LNCaP clone FGC (cell line): ENCODE measurements at places on chromosomes 11 and 22.

- no peak for DNase-seq
Observed at GRCh38 chr11:199782-200181, 6.9 kb downstream of the SCGB1C1 start.

GRCh38 chr11:19615341-19616183, 97.1 kb upstream of the NAV2 start:
- DNase-seq: no peak

- DNase-seq: no peak
Observed at GRCh38 chr11:5694642-5695041, 5.1 kb downstream of the TRIM22 start.

GRCh38 chr22:42475122-42475521, 42.9 kb upstream of the NFAM1 start:
- no peak for DNase-seq

DNA sequence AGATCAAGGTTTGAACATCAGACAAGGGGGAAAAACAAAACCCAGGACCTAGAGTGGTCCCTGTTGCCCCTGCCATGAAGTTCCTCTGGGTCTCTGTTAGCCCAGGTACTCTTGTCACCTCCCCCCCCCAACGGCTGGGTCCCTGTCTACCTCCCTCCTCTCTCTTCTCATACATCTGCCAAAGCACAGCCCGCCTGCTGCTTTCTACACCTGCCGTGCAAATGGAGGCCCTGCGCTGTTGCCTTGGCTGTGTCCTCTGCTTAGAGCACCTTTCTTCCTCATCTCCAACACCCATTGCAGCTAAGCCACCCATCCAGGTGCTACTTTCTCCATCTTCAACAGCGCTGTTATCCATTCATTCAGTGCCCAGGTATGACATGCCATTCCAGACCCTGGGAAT, 99.2 kb downstream of the TP53I11 start:
- no peak for DNase-seq

DNA sequence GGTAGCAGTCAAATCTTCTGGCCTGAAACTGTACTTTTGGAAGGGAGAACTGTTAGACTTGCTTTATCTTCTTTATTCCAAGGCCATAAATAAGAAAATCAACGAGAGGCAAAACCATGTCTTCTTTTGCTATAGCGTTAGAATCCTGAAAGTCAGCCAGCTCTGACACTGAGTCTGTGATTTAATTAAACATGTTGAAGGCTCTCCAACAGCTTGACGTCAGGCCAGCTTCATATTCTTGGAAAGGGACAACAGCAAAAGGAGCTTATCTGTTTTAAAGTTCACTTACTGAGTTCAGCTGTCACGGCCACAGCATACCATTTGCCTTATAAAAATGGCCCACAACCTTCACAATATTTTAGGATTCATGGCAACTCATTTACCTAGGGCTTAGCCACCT, 131.0 kb upstream of the LDLRAD3 start:
- no peak for DNase-seq

DNA sequence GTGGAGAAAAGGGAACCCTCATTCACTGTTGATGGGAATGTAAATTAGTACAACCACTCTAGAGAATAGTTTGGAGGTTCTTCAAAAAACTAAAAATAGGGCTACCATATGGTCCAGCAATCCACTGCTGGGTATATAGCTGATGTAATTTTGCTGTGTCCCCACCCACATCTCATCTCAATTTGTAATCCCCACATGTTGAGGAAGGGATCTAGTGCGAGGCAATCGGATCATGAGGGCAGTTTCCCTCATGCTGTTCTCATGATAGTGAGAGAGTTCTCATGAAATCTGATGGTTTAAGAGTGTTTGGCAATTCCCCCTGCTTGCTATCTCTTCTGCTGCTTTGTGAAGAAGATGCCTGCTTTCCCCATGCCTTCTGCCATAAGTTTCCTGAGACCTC, 17.1 kb upstream of the OR52M1 start:
- DNase-seq: no peak

GRCh38 chr11:11969380-11970215, 38.8 kb downstream of the DKK3 start:
- no peak for DNase-seq

DNA sequence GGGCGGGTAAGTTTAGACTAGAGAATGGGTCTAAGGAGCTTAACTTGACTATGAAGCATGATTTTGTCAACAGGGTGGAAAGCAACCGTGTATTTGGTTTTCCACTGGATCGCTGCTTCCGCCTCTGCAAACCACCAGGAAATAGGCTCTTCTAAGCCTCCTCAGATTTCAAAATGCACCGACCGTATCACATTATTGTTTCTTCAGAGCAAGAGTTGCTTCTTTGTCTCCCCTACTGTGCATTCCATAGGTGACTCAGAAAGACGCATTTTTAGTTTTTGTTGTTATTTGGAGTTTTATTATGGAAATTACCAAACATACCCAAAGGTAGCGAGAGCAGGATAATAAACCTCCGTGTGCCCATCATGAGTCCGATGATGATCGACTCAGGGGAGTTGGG, 64.3 kb upstream of the RASD2 start:
- no peak for DNase-seq

GRCh38 chr11:129972611-129973010, 30.0 kb downstream of the PRDM10 start:
- DNase-seq: no peak

DNA sequence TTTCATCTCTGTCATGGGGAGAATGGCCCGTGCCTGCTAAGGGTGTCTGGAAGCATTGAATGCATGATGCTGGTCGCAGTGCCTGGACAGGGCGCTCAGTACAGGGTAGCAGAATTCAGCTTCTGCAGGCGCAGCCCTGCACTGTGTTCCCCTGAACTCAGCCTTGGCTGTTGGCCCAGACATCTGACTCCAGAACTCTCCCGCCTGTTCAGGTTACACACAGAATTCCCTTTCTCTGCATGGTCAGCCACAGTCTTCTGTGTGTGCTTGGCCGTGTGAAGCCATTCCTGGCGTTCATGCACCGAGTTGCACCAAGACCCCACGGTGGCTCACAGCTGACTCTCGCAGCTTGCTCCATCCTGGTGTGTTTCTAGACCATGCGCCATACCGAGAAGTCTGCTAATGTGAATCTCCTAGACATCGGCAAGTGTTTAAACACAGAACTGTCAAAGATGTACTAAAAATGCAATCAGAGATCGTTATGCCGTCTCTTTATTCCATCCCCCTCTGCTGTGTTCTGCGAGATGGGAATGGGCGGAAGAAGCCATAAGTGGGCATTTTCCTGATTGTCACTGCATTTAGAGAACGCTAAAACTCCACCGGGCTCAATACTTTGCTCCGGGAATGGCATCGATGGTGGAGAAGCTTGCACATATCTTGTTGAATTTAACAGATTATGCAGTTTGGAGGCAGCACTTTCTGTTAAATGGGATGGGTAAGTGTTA, 55.6 kb downstream of the MPPED1 start:
- DNase-seq: no peak

GRCh38 chr22:22882033-22882717, 5.4 kb upstream of the IGLL5 start:
- no peak for DNase-seq

- no peak for DNase-seq
Observed at GRCh38 chr22:47409539-47410275, 647.3 kb downstream of the TBC1D22A start.

- no peak for DNase-seq
Observed at GRCh38 chr11:43250309-43250708, 61.5 kb upstream of the API5 start.

DNA sequence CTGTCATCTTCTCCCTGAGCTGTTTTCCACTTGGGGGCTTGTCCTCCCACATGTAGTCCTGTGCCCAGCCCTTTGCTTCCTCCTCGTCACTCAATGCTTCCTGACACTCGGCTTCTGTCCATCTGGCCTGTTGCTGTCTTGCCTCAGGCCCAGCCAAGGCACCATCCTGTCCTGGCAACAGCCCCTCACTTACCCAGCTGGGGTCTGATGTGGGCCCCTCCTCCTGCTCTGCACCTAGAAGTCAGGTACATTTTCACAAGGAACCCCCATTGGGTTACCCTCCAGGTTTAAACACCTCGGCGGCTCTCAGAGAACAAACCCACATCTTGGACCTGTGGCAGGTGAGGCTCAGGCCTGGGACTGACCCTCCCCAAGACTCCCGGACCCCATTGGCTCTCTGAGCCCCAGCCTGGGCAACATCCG, 784.8 kb downstream of the TBC1D22A start:
- DNase-seq: no peak

DNA sequence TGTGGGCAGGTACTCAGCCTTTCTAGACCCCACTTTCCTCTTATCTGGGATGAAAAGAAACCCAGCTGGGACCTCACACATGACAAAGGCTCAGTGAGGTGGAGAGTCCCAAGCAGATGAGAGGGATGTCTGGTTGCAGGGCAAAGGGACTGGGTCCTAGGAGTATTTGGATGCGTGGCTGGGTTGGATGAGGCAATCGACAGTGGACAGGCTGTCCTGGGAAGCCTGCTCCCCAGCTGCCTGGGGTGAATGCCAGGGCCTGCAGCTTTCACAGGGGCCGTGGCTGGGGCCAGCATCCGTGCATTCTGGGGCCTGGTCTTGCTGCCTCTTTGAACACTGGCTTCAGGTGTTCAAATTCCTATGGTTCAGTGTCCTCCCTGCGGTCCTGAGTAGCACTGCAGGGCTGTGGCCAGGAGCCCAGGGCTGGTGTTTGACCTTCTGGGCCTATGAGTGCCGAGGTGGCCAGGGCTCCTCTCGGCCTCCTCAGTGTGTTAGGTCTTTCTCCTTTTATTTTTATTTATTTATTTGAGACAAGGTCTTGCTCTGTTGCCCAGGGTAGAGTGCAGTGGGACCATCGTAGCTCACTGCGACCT, 65.3 kb downstream of the MCM5 start:
- no peak for DNase-seq

DNA sequence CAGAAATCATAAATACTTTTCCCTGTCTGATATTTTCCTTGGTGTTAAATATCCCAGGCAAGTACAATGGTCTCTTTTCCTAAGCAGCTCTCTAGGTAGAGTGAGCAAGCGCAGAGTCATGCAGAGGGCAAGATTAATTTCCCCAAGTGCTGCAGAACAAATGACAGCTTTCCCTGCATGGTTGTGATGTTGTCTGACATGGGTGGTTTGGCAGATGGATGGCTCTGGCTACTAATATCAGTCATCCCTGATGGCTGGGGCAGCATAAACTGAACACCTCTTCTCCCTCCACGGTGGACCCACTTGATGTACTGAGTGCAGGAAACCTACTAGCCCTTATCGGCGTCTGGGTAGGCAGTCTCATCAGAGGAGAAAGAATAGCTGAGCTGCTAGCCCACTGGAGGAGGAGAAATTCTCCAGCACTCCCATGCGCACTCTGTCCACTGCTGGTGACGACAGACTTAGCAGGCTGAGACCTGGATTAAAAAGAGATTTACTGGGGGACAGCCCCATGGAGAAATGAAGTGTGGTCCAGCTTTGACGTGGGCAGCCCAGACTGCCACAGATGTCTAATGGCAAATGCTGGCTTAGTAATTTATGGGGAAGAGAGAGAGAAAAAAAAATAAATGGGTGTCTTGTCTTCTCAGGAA, 202.9 kb downstream of the DBX1 start:
- DNase-seq: no peak
